ENCODE measurements at places on chromosomes 5 and 9. TPM values are rescaled to one million over a fixed set of nuclear protein-coding genes. Genes with fewer than 3 reads are reported as not detected.

The ITK gene
- not detected for total RNA-seq

The NNT gene
- 13.4 TPM for total RNA-seq

The FOXD4 gene
- total RNA-seq: not detected

The PTPRD gene
- 15.0 TPM for total RNA-seq

The MYORG gene
- total RNA-seq: 0.80 TPM

The CTSV gene
- 18.6 TPM for total RNA-seq

The SH3TC2 gene
- total RNA-seq: not detected

The GKAP1 gene
- 1.2 TPM for total RNA-seq

The MEIKIN gene
- not detected for total RNA-seq

The UNC5A gene
- total RNA-seq: not detected

The CSF2 gene
- total RNA-seq: not detected

The TEX48 gene
- not detected for total RNA-seq

The SHC3 gene
- not detected for total RNA-seq

The RAPGEF1 gene
- 31.0 TPM for total RNA-seq

The PCDHGB3 gene
- total RNA-seq: not detected

The OLFM1 gene
- 5.9 TPM for total RNA-seq

The ABCA1 gene
- total RNA-seq: 8.2 TPM

The ACOT12 gene
- total RNA-seq: not detected

The PCDHA4 gene
- total RNA-seq: 4.2 TPM

The GRM6 gene
- total RNA-seq: not detected

The TGFBI gene
- total RNA-seq: not detected

The CYSRT1 gene
- 10.7 TPM for total RNA-seq

The ADAM19 gene
- 0.17 TPM for total RNA-seq

The LCN2 gene
- not detected for total RNA-seq

The SPINK5 gene
- total RNA-seq: not detected

The BAAT gene
- total RNA-seq: not detected

The WDR36 gene
- total RNA-seq: 44.0 TPM

The ORM2 gene
- total RNA-seq: not detected

The DRD1 gene
- not detected for total RNA-seq

The ADAMTSL2 gene
- total RNA-seq: not detected

The LRRC14B gene
- not detected for total RNA-seq
